Astrocyte of the hippocampus (primary cell): ENCODE measurements at places on chromosomes 16 and 17.

- no peak for DNase-seq
Measured at GRCh38 chr16:50359626-50360025, 9.2 kb downstream of the BRD7 start.

- DNase-seq, result peak; percentile 80
Measured at GRCh38 chr17:66715745-66716156, 119.2 kb upstream of the CACNG5 start.

GRCh38 chr17:64635647-64636305 lies 26.3 kb downstream of the SMURF2 start:
- DNase-seq, result peak; percentile 56

- DNase-seq, result peak; percentile 94
Measured at GRCh38 chr16:86768999-86769398, 190.7 kb downstream of the FOXL1 start.

DNA sequence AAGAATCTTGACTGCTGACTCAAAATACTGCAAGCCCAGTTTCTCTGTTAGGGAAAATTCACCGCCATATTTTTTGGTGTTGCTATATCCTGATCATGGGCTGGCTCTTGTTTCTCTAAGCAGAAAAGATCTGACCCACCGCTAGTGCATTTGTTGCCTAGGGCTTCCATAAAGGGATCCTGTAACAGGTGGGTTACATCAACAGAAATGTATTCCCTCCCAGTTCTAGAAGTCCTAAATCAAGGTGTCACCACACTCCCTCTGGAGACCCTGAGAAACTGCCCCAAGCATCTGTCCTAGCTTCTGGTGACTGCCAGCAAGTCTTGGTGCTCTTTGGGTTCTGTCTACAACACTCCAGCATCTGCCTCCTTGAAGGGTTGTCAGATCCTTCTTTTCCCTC lies 99.7 kb downstream of the MAF start:
- DNase-seq, result no peak

GRCh38 chr16:73998707-73999106 lies 297.9 kb upstream of the PSMD7 start:
- no peak for DNase-seq

DNA sequence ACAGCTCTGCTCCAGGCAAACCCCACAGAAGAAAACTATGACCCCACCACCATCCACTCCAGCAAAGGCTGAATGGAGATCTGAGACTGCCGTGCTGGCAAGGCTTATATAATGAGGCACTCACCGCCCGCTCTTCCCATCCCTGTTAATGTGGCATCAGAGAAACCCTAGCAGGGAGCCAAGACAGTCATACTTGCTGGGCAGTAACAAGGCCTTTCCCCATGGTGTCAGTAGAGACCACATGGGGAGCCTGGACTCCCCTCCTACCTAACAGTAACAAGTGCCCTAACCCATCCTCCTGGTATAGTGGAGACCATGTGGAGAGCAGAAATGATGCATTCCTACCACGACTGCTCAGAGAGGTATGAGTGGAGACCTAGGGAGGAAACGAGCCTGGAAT lies 235.2 kb downstream of the C16orf78 start:
- peak; percentile 77 for DNase-seq

- DNase-seq, result no peak
Measured at GRCh38 chr17:51537996-51538550, 277.7 kb downstream of the UTP18 start.

GRCh38 chr16:68105611-68106010 lies 20.4 kb downstream of the NFATC3 start:
- DNase-seq, result no peak

- peak; percentile 91 for DNase-seq
Measured at GRCh38 chr17:7929158-7930023, at the start of gene KCNAB3. Gene KCNAB3, minus strand, starts transcription at chr17:7929856. Its CDS starts 421 bp downstream, at chr17:7929435.

- DNase-seq, result no peak
Measured at GRCh38 chr16:11625769-11626168, 39.0 kb upstream of the LITAF start.

DNA sequence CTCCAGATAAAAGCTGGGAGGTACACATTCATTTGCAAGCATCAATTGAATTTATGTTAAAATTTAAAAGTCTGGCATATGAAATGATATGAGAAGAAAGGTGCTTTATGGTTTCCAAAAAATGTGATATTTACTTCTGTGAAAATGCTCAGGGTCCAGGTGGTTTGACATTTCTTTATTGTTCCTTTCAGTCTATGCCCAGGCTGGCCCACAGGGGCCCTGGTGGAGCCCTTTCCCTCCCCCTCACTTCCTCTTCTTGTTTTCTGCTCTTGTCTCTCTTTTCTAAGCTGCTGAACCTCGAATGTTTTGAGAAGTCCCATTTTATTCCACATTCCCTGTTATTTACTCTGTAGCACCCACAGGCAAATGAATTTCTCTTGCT lies 127.8 kb downstream of the HS3ST3B1 start:
- no peak for DNase-seq

GRCh38 chr17:79793924-79794304 lies 3.0 kb downstream of the CBX8 start:
- DNase-seq, result no peak

DNA sequence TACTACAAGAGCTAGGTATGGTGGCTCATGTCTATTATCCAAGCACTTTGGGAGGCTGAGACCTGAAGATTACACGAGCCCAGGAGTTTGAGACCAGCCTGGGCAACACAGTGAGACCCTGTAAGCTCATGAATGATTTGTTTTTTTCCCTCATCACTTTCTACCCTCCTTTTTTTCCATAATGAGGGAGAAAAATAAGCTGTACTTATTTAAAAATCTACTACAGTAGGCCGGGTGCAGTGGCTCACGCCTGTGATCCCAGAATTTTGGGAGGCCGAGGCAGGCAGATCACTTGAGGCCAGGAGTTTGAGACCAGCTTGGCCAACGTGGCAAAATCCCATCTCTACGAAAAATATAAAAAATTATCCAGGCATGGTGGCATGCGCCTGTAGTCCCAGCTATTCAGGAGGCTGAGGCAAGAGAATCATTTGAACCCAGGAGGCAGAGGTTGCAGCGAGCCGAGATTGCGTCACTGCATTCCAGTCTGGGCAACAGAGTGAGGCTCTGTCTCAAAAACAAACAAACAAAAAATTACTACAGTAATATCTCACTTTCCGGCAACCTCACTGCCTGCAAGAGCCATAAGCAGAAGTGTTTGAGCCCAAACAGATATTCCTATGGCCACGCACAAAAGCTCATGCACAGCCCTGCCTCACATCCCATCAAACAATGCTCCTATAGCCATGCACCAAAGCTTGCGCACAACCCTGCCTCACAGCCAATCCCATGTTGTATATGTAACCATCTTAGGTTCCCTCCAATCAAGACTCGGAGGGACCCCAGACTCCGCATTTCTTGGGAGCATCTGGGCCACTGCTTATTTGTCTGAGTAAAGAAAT lies 37.4 kb downstream of the TK2 start:
- peak; percentile 54 for DNase-seq

DNA sequence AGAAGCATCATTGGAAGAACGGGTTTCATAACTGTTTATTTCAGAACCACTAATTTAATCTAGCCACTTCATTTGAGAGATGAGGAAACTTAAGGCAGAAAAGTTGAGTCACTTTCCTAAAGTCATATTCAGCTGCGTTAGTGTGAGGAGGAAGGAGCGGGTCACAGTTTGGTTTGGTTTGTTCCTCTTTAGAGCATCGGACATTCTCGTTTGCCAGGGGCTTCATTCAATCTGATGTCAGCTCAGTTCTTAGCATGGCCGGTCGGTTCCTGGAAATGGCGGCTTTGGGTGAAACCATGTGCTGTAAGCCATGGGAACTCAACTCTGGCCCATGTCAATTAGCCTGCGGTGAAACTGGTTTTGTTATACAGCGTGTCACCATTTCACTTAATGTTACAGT lies 186.5 kb downstream of the LGALS9B start:
- DNase-seq, result no peak

- DNase-seq, result no peak
Measured at GRCh38 chr17:34378664-34379101, 15.7 kb upstream of the CCL1 start.

GRCh38 chr17:51091635-51092034 lies 29.0 kb downstream of the SPAG9 start:
- DNase-seq, result no peak

- no peak for DNase-seq
Measured at GRCh38 chr17:18999394-18999793, 5.2 kb downstream of the FAM83G start.
